ENCODE measurements at places on chromosomes 7 and 10.

DNA sequence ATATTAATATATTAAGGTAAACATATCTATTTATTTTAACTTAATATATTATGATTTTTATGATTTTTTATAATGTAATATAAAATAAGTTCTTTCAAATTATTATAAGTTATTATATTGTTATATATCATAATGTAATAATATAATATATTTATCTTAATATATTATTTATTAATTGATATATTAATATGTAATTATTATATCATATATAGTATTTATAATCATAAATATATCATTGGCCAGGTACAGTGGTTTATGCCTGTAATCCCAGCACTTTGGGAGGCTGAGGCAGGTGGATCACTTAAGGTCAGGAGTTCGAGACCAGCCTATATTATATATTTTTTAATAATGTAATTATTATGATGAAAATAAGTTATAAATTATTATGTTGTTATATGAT is 118.1 kb downstream of the MPP7 start:
- no peak for DNase-seq

GRCh38 chr10:121525251-121526134 is 72.8 kb downstream of the FGFR2 start:
- no peak for DNase-seq

DNA sequence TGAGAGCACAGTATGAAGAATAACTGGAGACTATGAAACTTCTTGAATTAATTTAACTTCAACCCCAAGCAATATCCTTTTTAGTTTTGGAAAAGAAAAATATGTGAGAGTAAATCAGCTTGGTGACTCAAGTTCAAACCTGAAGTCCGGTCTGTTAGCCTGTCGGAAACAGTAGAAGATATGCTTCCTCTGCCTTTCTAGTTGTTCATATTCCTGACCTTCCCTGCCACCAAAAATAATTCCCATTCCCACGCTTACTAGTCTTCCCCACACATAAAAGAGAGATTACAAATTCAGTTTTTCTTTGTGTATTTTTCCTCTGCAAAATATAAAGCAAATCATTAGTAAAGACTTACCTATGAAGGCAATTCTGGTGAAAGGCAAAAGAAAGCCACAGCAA is 3.6 kb downstream of the SEMA3D start:
- no peak for DNase-seq

GRCh38 chr7:80671744-80672143 is 33.3 kb downstream of the CD36 start:
- no peak for DNase-seq

GRCh38 chr10:103706762-103707161 is 148.6 kb downstream of the SH3PXD2A start:
- DNase-seq, result no peak

GRCh38 chr10:19628767-19629560 is 187.3 kb upstream of the PLXDC2 start:
- DNase-seq, result no peak

DNA sequence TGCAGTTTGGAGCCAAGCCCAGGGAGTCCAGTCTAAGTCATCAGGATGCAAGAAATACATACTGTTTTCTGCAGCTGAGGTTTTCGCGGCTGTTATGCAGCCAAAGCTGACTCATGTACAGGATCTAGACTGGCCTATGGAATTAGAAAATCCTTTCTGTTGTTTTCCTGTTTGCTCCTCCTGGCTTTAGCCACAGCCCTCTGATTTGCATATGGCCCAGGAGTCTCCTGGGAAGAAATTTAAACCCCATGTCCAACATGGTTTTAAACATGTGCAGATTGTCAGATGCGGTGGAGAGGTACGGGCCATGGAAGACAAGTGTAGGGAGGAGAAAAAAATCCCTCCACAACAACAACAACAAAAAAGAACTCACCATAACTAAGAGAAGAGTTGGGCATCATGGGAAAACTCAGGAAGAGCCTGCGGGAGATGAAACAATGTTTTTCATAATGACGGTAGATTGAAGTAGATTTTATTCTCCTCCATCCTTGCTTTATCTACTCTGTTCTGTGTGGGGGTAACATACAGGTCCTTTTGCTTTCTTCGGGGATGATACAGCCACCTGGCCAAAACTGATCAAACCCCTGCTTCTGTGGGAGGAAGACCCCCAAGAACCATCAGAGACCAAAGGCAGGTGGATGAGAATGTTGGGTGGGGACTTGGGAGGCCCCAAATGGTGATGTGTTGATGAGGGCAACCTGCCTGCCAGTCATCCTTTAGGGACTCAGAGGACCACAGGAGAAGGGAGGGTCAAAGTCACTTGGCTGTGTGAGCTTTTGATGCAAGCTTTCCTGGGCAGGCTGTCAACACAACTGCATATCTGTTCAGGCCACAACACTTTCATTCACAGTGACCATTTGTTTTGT is 29.8 kb upstream of the GNA12 start:
- DNase-seq, result no peak

DNA sequence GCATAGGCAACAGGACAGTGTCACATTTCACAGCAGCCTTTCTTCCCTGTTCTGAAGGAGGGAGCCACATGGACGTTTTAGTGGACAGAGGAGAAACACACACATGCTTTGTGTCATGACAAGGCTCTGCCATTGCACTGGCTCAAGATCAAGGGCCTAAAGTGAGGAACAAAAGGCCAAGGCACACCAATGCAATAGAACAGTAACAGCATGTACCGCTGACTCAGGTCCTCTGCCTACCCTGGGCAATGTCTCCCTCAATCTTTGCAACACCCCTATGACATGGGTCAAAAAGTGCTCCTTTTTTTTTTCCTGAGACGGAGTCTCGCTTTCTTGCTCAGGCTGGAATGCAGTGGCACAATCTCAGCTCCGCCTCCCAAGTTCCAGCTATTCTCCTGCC is 57.8 kb upstream of the SDK1 start:
- DNase-seq, result no peak

DNA sequence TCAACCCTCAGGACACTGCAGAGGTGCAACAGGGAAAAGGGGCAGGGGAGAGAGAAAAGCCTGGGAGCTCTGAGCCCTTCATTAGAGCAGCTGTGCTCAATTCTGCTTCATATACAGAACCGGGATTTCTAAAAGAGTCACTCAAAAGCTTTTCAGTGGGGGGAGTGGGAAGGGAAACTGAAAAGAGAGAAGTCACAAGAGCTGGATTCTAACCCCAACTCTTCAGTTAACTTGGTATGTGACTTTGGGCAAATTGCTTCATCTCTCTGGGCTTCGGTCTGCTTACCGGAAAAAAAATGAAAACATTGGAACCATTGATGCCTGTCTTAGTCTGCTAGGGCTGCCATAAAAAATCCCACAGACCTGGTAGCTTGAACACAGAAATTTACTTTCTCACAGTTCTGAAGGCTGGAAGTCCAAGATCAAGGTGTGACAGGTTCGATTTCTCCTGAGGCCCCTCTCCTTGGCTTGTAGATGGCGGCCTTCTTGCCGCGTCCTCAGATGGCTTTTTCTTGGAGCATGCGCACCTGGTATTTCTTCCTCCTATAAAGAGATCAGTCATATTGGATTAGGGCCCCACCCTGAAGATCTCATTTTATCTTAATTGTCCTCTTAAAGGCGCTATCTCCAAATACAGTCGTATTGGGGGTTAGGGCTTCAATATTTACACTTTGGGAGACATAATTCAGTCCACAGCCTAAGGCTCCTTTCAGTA is 118.3 kb upstream of the KMT2E start:
- no peak for DNase-seq

DNA sequence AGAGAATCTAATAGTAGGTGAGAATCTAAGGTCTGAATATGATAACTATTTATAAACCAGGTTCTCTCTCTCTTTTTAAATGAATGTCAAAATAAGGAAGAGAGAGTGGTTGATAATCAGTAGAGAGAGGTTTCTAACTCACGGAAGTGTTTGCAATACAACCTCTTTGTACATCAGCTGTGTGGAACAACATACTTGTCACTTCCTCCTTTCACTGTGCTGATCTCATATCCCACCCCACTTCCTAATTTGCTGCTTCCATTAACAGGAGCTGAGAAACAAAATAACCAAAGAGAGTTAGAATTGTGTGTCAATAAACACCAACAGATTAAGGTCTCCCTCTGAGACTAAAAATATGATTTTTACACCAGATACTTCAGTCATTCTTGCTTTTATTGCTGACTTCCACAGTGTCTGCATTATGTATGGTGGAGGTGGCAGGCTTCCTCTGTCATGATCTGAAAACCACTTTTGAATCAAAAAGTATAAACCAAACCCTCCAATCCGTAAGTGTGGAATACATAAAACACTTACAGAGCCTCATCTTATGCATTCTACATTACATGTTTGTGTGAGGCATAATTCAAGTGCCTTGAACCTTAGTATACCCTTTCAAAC is 25.0 kb downstream of the CACUL1 start:
- DNase-seq, result no peak

- DNase-seq, result no peak
Measured at GRCh38 chr10:125230251-125230650, 69.9 kb upstream of the CTBP2 start.

GRCh38 chr10:67808704-67809103 is 29.3 kb downstream of the DNAJC12 start:
- DNase-seq, result no peak

- DNase-seq, result no peak
Measured at GRCh38 chr7:97026715-97027426, 2.2 kb upstream of the DLX5 start.

GRCh38 chr10:80506189-80506575 is 31.5 kb upstream of the SH2D4B start:
- no peak for DNase-seq

GRCh38 chr7:158050441-158050977 is 537.1 kb downstream of the PTPRN2 start:
- no peak for DNase-seq

- no peak for DNase-seq
Measured at GRCh38 chr10:52639652-52640051, 132.9 kb downstream of the MBL2 start.

DNA sequence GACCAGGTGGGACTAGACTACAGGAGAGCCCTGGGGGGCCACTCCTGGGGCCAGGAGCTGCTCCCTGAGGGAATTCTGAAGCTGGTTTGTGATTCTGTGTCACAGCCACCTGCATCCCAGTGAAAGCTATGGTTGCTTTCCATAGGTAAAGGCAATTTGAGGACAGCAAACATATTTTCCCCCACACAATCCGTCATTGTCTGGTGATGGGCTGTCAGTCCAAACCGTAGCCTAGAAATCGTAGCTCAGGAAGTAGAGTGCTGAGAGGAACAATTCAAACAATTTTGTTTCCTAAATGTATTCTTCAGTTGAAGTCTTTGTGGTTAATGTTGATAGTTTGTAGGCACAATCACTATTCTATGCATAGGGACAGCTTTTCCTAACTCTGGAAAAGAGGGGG is 106.0 kb upstream of the INSYN2A start:
- DNase-seq, result no peak

- no peak for DNase-seq
Measured at GRCh38 chr10:114553436-114553835, 104.6 kb downstream of the ABLIM1 start.

DNA sequence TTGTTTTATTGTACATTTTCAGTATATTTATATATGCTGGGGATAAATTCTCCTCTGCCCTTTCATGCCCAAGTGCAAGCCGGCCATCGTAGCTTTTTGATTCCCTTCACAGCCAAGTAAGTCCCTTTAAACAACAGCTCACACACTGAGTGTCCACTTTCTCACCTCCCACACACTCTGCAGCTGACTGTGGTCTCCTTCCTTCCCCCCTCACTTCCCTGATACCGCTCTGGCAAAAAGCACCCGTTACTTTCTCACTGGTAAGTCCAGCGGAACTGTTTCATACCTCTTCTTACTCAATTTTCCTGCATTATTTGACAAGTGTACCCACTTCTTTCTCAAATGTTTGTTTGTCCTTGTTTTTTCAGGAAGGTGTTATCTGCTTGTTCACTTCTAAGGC is 35.2 kb downstream of the MGAM start:
- no peak for DNase-seq

DNA sequence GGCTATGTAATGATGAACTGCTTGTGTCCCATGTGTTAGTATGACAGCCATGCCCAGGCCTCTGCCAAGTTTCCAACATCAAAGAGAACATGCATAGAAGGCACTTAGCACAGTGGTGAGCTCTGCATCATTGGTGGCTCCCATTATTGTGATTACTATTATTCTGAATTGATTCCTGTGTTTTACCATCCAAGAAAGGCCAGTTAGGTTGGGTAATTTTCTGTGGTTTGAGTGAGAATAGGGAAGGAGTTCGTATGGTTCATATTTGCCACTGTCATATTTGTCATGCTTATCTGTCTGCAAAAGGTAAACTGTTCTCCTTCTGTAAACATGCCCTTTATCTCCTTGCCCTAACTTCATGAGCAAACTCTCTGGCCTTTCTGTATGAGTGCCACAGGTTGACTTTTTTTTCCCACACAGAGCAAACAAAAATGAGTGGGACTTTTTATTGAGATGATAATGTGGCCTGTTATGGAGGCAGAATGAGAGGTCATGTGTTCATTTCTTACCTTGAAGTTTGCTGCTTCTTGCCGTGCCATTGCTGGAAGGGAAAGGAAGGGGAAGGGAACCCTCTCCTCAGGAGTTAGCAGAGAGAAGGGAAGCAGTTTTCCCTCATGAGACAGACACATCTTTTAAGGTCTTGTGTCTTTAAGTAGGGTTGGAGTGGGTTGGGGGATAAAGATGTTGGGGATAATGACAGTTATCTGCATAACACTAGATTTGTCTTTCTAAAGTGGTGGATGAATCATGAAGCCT is 301.9 kb downstream of the LRMDA start:
- DNase-seq, result no peak

GRCh38 chr10:88181902-88182600 is 318.6 kb downstream of the PTEN start:
- no peak for DNase-seq

DNA sequence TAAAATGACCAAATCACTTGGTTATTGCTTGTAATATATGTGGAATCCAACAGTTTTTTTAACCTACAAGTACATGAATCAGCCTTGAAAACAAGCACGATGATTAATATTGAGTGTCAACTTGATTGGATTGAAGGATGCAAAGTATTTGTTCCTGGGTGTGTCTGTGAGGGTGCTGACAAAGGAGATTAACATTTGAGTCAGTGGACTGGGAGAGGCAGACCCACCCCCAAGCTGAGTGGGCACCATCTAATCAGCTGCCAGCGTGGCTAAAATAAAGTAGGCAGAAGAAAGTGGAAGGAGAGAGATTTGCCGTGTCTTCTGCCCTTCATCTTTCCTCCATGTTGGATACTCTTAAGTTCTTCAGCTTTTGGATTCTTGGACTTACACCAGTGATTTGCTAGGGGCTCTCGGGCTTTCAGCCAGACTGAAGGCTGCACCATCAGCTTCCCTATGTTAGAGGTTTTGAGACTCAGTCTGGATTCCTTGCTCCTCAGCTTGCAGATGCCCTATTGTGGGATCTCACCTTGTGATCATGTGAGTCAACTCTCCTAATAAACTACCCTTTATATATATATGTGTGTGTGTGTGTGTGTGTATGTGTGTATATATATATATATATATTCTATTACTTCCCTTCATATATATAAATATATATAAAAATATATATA is 118.4 kb upstream of the WDR11 start:
- no peak for DNase-seq

DNA sequence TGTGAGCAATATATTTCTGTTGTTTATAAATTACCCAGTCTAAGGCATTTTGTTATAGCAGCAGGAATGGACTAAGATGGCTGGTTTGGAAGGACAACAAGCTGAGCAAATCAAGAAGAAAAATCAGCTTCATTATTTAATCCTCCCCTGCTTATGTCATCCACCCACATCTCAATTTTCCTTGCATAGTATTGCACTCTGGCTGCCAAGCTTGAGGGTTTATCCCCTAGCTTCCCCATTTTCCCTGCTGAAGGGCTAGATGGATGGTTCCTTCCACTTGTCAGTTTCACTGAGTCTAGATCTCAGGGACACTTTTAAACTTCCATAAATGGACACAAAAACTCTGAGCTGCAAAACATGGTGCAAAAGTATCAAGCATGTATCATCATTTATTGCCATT is 75.2 kb upstream of the LAMB4 start:
- no peak for DNase-seq

Measured in stimulated activated CD4-positive, alpha-beta T cell treated with anti-CD3 and anti-CD28 coated beads, Interleukin-2, amount 100 ng/mL, for 4 hours (primary cell).